ENCODE measurements at places on chromosomes 5 and 9. TPM values are rescaled to one million over a fixed set of nuclear protein-coding genes. Genes with fewer than 3 reads are reported as not detected.

The FGF18 gene
- 0.07 TPM for total RNA-seq

The SEMA6A gene
- 1.6 TPM for total RNA-seq

The MEIKIN gene
- total RNA-seq = not detected

The TYRP1 gene
- total RNA-seq = 0.66 TPM

The SHISAL2B gene
- not detected for total RNA-seq

The TRAF1 gene
- 1.3 TPM for total RNA-seq

The FGFR4 gene
- total RNA-seq = 4.2 TPM

The INSL6 gene
- not detected for total RNA-seq

The GEMIN5 gene
- 42.4 TPM for total RNA-seq

The C5orf34 gene
- total RNA-seq = 10.6 TPM

The LRRTM2 gene
- total RNA-seq = 0.43 TPM

The MAST4 gene
- total RNA-seq = 105 TPM

The ABLIM3 gene
- 47.9 TPM for total RNA-seq

The SLC35A4 gene
- 34.2 TPM for total RNA-seq

The SPATA31D4 gene
- total RNA-seq = not detected

The CYLC2 gene
- not detected for total RNA-seq

The MPDZ gene
- 77.3 TPM for total RNA-seq

The ADAMTS19 gene
- total RNA-seq = not detected

Data from thoracic aorta endothelial cell (primary cell).